NCI-H187 (cell line): ENCODE measurements at places on chromosomes 5 and 9.

DNA sequence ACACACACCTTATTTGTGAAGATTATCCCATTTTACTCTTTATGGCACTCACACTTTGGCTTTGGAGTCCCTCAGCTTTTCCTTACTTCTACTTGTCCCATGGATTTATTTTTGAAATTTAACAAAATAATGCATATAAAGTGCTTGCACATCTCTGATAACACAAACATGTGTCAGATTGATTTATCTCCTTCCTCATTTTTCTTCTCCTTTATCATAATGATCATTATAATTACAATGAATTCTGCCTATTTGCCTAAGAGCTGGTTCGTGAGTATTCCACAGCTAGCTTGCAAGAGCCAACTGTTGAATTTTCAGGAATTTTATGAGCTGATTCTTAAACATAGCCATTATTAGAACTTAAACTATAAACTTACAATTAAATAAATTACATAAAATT lies 347.7 kb downstream of the CHSY3 start:
- DNase-seq, result no peak

- DNase-seq, result no peak
Measured at GRCh38 chr9:4375424-4376200, 75.7 kb upstream of the GLIS3 start.

DNA sequence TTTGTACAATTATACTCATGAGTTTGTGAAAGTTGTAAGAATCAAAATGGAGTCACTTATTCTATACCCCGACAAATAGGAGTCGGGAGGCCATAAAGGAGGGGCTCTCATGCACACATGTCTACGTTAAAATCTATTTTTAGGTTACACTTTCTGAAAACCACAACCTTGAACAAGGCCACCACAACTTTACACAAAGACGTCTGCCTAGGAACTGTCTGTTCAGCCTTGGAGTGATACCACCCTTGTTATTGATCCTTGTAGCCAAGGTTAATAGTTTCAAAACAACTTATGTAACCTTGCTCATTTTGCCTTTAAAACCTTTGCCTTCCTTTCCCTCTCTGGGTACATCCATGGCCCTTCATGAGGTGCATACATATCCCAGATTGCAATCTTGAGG lies 4.1 kb upstream of the NDFIP1 start:
- no peak for DNase-seq

DNA sequence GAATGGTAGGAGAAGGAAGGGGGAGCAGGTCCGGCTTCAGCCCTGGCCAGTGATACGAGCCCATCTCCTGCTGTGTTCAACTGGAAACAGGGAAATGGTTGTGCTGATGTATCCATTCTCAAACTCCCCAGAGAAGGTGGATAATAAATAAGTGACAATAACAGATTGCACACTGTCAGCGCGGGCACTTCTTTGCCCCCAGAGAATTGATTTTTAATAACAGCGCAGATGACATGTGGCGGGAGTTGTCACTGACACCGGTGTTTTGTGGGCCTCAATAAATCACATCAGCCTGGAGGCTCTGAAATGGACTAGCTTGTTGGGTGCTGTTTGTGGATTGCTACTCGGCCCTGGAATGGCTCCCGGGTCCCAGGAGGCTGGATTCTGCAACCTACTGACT lies 141.4 kb upstream of the PANK3 start:
- no peak for DNase-seq

- DNase-seq, result no peak
Measured at GRCh38 chr5:109987355-109987754, 297.6 kb downstream of the MAN2A1 start.

DNA sequence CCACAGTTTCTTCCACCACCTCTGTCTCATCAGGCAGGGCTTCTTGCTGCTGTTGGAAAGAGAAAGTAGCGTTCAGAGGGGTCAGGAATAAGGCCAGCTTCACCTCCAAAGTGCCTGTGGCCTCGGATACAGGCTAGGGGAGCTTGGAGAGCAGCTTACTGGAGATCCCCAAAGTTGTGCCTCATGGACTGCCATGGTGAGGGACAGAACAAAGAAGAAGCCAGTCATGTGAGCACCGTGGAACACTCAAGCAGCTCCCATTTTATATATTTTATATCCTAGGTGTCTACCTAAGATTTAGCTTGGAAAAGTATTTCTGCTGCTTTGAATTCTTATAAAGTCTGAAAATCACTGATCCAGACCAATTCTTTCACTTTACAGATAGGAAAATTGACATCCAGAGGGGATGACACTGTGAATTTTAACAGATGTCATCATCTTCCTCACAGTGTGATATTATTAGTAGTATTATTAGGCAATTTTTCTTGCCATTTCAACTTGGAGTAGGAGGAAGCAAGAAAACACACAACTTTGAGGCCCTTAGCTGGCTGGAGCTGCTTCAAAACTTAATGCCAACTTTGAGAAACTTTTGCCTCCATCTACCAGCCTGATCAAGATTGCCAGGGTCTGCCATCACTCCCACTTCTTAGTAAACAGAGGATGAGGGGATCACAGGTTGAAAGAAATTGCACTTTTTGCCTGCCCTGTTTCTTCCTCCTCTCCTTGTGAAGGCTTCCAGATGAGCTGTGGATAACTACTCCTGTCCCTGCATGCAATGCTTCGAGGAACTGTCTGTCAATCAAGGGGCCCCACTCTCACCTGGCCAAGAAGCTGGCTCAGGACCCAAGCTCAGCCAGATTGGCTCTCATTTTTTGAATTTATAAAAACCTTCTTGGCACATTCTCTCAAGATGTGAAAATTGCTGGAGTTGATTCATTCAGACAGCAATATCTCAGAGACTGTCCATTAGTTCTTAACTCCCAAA lies 11.8 kb downstream of the SPARC start:
- no peak for DNase-seq

- no peak for DNase-seq
Measured at GRCh38 chr5:143459433-143459832, 55.9 kb upstream of the NR3C1 start.

DNA sequence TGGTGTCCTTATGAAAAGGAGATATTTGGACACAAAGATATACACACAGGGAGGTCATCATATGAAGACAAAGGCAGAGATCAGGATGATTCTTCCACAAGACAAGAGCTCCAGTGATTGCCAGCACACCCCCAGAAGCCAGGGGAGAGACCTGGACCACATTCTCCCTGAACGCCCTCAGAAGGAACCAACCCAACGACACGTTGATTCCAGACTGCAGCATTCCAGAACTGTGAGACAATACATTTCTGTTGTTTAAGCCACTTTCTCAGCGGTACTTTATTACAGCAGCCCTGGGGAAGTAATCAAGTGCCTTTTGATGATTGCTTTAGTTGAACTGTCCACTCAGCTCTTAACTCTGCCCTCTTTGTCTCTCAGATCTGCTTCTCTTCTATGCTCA lies 285.5 kb upstream of the SMARCA2 start:
- DNase-seq, result no peak

GRCh38 chr5:17441351-17441750 lies 56.7 kb upstream of the TAF11L2 start:
- no peak for DNase-seq

- no peak for DNase-seq
Measured at GRCh38 chr9:96006296-96006879, 130.9 kb downstream of the ERCC6L2 start.

- no peak for DNase-seq
Measured at GRCh38 chr9:131892902-131893500, 153.1 kb upstream of the RAPGEF1 start.

GRCh38 chr5:76732405-76733048 lies 16.6 kb downstream of the F2R start:
- DNase-seq, result no peak

- DNase-seq, result no peak
Measured at GRCh38 chr9:92534674-92535073, 1.1 kb downstream of the ECM2 start.

- DNase-seq, result no peak
Measured at GRCh38 chr9:7058473-7058872, 300.7 kb downstream of the KDM4C start.

DNA sequence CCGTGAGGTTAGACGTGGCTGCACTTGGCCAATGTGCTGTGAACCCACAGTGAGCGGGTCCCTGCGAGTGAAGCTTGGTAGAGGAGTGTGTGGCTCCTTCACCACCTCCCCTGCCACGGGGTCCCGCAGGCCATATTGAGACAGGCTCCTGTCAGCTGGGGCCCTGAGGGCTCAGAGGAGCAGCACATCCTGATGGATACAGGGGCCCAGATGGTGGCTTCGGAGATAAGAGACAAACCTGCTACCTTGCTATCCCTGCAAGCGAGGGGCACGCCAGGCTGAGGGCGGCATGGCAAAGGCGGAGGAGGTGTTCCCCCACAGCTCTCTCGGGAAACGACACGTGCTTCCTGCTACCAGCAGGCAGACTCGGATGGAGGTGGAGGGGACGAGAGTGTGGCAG lies 33.1 kb downstream of the SLC6A3 start:
- no peak for DNase-seq

- DNase-seq, result no peak
Measured at GRCh38 chr9:135334953-135335460, 144.6 kb upstream of the PPP1R26 start.

DNA sequence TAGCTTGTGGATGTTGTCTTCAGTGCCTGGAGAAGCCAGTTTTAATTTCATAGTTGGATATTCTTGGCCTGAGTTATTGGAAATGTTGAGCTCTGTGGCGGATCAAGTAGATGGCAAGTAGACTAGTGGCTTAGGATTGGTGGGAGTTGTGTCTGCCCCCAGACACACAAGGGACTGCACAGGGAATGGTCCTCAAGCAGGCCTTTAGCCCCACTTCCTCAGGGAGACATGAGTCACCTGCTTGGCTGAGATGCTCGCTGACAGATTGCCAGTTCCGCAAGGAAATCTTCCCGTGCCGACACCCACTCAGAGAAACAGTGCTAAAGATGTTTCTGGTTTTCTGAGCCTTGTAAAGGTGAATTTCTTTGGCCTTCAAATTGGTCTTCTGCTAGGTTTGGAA lies 18.8 kb upstream of the CATSPER3 start:
- no peak for DNase-seq

GRCh38 chr5:172918421-172919371 lies 40.5 kb upstream of the RPL26L1 start:
- no peak for DNase-seq

DNA sequence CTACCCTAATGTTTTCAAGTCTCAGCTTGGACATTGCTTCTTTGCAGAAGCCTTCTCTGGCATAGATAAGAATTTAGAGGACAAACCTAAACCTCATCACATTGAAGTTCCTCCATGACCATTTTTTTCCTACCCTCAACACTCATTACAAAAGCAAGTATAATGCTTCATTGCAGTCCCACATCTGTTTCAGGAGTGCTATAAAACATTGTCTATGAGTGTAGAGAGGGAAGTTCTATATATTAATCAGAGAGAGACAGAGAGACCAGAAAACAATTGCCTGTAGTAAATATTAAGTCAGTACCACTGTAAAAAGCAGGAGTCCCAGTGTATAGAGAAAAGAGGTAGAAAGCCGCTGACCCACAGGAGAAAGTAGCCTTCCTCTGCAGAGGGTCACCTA lies 149.7 kb downstream of the PRELID2 start:
- DNase-seq, result no peak

DNA sequence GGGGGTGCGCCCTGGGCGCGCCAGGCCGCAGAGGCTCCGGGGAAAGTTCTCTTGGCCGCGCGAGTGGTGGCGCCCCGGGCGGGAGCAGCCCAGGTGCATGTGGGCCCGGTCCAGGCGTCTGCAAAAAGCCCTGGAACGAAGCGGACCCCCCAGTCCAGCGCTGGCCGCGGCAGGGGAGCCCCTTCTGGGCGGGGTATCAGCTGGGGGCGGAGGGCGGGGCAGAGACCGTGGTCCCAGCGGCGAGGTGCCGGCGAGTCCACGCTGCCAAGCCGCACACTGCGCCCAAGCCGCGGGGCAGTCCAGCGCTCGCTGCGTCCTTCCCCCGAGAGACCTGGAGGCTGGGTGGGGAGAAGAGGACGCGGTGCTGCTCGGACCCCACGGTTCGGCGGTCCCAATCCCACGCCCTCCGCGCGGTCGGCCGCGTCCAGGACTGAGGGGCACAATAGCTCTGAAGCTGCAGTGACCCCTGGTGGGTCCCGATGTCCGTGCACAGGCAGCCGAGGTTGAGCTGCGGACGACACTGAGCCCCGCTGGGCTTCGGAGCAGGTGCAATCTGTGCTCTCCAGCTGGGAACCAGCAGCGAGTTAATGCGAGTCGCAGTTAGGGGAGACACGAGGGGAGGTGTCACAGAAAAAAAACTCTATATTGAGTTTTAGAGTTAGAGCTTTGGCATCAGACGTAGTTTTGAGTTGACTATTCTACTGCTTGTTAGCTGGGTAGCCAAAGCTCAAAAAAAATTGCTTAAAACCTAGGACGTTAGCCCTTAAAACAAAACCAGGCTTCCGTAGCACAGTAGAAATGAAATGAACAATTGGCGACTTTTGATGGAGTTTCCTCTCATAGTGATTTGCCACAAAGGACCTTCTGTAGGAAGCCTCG lies 1.1 kb upstream of the EPB41L4A start:
- peak; percentile 65 for DNase-seq

DNA sequence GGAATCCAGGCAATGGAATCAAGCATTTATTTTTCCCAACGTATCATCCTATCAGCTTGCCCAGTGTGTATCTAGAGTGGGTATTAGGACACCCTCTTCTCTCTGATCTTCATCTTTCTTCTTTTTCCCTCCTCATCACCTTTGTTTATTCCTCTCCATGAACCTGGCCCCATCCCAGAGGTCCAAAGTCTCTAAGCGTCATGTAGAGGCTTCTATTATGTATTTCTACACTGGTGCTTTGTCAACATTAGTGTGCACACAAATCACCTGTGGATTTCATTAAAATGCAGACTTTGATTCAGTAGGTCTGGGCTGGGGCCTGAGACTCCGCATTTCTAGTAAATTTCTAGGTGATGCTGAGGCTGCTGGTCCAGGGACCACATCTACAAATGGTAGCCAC lies 19.8 kb upstream of the PIP5K1B start:
- no peak for DNase-seq

- DNase-seq, result no peak
Measured at GRCh38 chr9:15843316-15843715, 290.5 kb downstream of the CCDC171 start.

DNA sequence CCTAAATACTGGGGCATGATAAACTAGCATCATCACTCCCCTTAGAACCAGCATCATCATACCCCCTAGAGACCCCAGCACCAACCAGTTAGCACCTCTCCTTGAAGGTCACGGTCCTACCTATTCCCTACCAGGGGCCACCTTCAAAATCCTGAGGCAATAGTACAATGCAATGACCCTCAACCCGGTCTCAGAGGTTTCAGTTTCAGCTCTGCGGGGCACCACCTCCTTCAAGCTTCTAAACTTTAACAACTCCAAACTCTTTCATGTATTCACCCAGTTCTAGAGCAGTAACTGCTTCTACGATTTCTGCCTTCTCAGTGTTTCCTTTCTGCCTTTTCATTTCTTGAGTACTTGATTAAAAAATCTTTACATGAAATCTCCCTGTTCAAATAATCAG lies 130.1 kb upstream of the EPB41L4A start:
- no peak for DNase-seq

DNA sequence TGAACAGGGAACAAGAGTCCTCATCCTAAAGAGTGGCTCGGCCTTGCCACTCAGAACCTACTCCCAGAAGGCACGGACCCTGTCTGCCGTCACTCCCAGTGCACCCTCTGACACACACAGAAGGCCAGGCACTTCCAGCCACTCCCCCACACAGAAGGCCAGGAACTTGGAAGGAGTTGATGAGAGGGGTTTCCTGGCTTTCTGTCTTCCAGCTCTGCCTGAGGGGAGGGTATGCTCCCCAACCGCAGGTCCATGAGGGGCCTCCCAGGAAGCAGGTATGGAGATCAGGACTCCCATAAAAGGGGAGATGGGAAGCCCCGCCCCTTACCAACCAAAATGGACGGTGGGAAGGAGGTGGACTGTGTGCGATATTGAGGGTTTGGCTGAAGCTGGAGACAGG lies 247.6 kb upstream of the IRX4 start:
- no peak for DNase-seq
